Stimulated activated CD8-positive, alpha-beta memory T cell treated with anti-CD3 and anti-CD28 coated beads, Interleukin-15, amount 100 ng/mL, for 48 hours (primary cell): ENCODE measurements at places on chromosomes 2 and 18.
A peak's percentile ranks its signal among the peaks of the same experiment; 100 is the strongest.

DNA sequence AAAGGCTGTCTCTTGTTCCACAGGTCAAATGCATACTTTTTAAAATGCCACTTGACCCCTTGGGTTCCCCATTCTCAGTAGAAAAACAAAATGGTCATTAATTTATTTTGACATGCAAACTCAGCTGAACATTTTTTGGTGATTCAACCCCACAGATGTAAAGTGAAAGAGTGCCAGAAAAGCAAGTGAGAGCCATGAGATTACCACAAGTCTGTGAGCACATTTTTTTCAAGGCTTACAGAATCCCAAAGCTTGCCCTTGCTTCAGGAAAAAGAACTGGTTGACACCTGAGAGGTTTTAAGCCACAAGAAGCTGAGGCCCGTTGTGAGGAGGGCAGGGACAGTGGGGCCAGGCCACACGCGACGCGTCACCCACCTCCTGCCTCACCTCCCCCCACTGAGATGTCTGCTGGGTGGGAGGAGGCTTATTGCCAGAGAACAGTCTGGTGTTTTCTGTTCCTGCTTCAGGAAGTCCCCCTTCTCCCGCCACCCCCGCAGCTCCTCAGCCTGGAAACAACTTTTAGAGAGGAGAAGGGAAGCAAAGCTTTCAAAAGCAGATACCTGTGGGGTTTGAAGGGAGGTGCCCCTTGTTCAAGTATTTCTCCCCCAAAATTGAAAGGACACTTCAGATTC lies 70.4 kb upstream of the CYP1B1 start:
- peak; percentile 41 for DNase-seq

- DNase-seq, result no peak
Measured at GRCh38 chr2:6754419-6754818, 111.3 kb downstream of the CMPK2 start.

DNA sequence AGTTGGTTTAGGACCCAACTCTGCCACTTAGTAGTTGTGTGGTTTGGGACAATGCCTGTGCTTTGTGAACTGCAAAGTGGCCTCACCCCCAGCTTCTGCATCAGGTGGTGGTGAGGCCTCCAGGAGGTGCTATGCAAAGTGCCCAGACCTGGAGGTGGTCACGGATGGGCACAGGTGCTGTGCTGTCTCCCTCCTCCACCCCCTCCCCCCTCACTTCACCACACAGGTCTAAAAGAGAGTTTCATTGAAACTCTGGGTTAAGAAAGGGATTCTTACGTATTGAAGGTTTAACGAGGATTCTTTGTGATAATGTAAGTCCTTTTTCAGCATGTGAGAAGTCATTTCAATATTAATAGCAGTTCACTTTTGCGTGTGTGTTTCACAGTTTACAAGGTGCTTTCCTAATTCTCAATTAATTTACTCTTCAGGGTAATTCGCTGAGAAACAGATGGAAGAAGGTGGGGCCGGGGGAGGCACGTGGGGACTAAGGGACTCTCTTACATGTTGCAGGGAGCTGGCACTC lies 369.9 kb downstream of the LPIN1 start:
- DNase-seq, result no peak

DNA sequence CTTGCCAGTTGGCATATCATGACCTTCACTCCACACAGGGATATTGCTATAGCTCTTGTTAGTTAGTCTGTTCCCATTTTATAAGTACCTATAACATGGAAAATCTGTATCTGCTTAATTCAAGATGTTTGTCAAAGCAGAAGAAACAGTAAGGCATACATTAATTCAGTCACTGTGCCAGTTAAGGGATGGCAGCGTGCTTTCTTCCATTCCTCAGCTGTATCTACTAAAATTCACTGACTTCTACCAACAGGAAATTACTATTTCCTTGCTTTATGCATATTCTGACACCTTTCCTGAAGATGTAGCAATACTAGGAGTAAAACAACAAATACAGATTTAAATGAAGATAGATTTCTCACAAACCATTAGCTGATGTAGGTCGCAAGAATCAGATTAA lies 59.9 kb downstream of the RNF152 start:
- no peak for DNase-seq

- DNase-seq, result no peak
Measured at GRCh38 chr2:181172676-181173075, 192.3 kb downstream of the UBE2E3 start.

- DNase-seq, result no peak
Measured at GRCh38 chr2:72010647-72011369, 136.9 kb downstream of the CYP26B1 start.

DNA sequence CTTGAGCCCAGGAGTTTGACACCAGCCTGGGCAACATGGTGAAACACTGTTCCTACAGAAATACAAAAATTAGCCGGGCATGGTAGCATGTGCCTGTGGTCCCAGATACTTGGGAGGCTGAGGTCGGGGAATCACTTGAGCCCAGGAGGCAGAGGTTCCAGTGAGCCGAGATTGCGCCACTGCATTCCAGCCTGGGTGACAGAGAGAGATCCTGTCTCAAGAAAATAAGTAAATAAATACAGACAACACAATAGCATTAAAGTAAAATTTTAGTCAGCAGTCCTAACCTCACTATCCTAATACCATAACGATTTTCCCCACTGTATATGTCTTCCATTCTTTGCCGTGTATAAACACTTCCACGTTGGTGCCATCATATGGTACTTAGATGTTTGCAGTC lies 83.0 kb upstream of the MBOAT2 start:
- no peak for DNase-seq

DNA sequence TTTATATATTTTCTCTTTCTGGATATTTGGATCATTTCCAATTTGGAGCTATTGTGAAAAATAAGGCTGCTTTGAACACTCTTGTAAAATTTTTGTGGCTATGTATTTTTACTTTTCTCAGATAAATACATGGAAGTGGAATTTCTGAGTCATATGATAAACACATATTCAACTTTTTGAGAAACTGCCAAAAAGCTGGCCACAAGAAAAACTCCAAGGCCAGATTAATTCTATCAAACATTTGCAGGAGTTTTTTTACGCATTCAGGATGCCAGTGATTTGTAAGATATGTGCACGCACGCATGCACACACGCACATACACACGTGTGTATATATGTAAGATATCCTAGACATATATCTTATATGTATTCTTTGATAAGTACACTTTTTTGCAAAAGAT lies 477.5 kb upstream of the SPHKAP start:
- DNase-seq, result no peak

GRCh38 chr2:20184067-20184938 lies 40.6 kb downstream of the SDC1 start:
- no peak for DNase-seq

DNA sequence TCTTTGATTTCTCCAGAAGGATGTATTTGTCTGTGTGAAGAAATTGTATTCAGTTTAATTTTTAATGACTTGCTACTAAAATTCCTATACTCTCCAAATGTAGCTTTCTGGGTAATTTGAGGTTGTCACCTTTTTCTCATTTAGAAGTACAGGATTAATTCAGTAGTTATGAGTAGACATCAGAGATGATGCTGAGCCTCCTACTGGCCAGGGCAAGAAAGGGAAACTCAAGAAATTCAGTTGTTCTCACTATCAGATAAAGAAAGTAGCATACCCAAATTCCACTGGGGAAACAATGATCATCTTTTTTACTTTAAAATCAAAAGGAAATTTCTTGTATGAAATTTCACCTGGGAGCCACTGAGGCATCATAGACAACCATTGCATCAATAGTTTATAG lies 199.4 kb downstream of the SATB2 start:
- no peak for DNase-seq

DNA sequence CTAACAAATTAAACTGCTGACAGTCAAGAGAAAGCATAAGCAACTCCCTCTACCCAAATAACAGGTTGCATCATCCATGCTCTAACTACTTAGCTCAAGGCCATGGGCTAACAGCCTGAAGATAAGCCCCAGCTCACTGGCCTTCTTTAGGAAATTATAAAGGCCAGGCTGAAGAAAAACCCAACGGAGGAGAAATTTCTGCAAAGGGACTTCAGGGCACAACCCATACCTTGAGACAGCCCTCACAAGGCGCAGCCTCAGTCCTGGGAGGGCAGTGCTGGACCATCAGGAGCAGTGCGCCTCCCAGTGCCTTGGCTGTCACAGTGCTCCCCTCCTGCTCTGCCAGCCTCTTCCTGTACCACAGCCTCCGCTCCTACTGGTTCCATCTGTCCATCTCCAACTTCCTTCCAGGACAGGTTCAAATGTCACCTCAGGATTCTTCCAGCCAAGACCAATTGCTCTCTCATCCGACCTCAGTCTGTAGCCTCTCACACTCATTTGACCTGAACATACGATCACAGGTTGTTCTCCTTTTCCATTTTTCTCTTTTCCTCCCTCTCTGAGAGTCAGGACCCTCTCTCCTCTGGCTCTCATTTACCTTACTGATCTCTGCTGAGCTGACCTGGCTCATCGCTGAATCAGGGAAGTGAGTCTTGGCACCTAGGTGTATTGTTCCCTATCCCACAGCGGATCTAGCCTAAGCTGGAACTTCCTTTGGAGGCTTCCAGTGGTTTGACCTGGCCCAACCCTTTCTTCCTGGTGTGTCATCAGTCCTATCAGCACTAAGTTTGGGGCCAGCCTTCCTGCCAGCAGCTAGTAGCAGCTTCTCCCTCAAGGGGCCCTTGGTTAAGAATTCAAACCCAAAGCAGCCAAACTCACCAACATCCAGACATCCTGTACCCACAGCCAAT lies 1.9 kb downstream of the MCFD2 start:
- DNase-seq, result no peak
